RWPE1 (cell line): ENCODE measurements at places on chromosomes 1 and 21.

DNA sequence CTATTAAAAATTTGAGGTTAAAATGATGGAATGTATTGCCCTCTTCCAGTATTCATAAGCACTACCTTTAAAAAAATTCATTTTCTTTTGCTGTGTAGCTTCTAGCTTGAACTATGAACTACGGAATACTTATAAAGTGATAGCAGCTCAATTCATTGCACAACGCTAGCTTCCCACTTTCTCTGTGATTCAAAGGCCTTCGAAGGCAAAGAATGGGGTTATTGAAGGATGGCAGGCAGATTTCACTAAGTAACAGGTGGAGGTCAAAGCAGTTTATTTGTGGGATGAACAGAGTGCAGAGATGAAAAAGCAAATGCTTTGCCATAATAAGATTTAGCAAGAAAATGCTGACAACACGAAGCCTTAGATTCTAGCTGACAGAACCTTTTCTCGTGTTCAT, 290.6 kb downstream of the NFIA start:
- no peak for DNase-seq

DNA sequence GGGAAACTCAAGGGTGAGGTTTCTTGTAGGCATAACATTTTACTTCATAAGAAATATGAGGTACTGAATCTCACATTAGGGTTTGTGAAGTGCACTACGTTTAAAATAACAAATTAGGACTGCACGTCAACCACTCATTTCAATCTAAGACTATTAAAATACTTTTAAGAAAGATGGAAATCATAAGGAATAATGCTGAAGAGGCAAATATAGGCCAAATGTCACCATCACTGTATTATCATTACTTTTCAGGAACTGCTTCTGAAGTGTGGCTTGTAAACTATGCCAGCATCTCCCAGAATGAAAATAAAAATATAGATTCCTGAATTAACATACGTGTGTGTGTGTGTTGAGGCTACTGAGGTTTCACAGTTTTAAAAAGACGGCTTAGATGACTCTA, 56.8 kb downstream of the INTS7 start:
- no peak for DNase-seq

DNA sequence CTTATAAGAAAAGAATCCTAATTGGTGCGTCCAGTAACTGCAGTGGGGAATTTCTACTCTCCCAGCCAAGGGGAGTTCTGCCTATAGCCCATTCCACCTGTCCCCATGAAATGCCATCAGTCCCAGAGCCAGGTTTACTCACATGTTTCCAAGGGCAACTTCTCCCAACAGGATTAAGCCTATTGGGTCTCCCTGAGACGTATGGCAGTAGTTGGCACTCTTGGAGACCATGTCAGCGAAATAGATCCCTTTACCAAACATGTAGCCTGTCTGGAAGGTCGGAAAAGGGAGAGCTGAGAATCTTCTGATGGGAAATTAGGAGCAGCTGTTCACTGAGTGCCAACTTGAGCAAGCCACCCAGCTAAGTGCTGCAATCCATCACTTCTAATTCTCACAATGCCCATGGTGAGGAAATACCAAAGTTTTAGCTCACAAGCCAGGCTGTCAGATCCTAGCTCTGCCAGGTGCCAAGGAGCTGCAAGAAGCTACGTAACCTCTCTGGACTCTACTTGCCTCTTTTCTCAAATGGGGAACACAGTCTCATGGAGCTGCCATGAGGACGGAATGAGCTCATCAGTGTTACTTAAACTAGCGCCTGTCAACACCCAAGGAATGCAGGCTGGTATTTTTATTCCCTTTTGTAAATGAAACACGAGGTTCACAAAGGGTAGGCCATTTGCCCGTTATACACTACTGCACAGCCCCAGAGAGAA, 43.9 kb downstream of the PARP1 start:
- no peak for DNase-seq

DNA sequence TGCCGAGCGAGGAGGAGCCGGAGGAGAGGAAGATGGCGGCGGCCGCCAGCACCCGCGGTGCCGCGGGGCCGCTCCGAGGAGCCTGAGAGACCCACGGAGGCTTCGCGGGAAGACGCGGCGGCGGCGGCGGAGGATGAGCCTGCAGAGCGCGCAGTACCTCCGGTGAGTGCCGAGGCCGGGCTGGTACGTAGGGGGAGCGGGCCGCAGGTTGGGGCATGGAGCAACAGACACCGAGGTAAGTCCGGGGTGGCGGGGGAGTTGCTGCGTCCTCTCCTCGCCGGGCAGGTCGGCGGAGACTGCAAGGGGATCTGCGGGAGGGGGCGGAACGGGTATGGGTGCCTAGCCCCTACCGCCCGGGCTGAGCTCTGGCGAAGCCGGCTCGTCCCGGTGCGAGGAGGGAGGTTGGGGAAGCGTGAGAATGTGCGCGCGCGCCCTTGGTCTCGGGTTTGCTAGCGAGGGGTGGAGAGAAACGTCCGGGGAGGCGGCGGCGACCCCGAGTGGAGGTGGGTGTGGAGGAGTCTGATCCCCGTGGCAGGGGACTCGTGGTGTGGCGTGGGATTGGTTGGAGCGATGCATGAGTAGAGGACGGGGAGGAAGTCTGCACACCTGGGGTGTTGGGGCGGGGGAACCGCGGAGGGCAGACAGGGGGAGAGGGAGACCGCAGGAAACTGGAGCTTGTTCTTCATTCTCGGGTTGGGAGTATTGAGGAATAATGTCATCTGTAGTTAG, at the start of gene SMG7:
TSS of gene SMG7 (plus strand) at position 12 of the 729 bp plus-strand sequence. CDS start at position 134, 122 bp downstream.
- DNase-seq, result peak; percentile 46

DNA sequence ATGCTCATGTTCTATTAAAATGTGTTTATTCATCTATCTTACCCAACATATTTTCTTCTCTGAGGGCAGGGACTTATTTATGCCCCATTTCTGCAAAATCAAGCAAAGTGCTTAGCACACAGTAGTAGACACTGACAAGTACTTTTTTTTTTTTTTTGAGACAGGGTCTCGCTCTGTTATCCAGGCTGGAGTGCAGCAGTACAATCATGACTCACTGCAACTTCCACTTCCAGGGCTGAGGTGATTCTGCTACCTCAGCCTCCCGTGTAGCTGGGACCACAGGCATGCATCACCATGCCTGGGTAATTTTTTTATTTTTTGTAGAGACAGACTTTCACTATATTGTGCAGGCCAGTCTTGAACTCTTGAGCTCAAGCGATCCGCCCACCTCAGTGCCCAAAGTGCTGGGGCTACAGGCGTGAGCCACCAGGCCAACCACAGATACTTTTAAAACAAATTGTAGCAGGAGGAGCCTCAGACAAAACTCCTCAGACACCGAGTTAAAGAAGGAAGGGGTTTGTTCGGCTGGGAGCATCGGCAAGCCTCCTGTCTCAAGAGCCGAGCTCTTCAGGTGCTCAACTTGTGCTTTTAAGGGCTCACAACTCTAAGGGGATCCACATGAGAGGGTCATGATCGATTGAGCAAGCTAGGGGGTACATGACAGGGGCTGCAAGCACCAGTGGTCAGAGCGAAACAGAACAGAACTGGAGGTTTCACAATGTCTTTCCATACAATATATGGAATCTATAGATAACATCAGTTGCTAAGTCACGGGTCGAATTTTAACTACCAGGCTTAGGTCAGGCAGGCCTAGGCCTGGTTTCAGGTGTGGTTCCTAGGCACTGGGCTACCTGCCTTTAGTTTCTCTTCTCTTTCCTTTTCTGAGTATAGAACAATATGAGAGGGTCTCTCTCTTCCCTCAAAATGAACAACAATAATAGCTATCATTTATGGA, 5.7 kb upstream of the TMEM167B start:
- DNase-seq, result no peak

DNA sequence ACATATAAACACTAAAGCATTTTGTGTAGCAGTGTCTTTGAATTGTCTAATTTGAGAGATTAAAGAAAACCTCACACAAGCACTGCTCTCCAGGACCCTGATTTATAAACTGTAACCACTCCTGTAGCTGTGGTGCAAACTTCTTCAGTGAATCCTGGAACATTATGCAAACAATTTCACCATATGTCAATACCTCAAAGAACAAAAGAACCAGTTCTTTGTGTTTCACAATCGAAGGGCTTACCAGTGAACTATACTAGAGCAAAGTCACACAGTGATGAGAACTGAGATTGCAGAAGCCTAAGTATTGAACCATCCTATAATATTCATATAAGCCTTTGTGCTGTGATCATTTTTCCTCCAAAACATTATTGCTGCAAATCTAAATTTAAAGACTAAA, 21.5 kb downstream of the DPH5 start:
- peak; percentile 31 for DNase-seq

DNA sequence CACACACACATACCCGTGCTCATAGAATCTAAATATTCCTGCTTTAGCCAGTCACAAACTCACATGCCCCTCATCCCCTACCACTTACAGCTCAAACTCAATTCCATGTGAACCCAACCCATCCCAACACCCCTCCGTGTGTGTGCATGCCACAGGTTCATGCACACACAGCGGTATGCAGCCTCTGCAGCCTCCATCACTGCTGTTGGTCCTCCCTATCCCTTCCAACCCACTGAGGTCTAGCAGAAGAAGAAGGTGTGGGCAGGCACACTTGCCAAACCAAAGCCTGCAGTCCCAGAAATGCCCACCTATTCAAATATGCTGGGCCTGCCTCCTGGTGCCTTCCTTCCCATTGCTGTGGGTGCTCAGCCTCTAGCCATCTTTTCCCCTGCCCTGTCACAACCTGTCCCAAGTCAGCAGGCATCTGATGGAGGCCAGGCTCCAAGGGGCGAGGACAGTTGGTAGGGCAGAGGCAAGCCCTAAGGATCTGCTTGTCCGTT, 26.2 kb downstream of the SLC2A1 start:
- no peak for DNase-seq

DNA sequence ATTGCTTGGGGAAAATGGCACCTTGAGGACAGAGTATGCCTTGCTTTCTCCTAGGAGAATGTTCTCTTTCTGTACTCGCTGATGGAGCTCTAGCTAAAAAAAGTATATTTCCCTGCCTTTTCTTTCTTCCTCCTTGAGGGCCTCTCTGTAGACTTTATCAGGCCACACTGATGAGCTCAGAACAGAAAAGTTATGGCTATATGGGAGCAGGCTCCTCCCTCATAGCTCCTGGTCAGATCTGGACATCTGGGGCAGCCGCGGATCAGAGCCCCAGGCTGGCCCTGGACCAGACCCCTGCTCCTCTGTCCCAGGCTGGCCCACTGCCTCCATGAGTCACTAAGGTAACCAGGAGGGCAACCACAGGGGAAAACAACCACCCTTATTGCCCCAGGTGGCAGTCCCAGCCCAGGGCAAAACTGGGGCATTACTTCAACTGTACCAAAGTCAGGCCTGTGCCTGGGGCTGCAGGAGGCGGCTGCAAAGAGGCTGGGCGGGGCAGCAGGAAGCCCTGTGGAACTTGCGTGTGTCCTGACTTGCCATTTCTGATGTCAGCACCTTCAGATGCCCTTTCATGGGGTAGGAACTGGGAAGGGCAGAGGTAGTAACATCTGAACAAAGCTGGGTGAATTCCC, 26.3 kb upstream of the ZNF648 start:
- peak; percentile 65 for DNase-seq

GRCh38 chr1:223763881-223764280, 51.5 kb downstream of the CAPN2 start:
- DNase-seq, result no peak

GRCh38 chr1:35717911-35718476, 690 bp downstream of the C1orf216 start:
- peak; percentile 43 for DNase-seq

GRCh38 chr1:210251680-210252490, 19.3 kb downstream of the SERTAD4 start:
- no peak for DNase-seq

DNA sequence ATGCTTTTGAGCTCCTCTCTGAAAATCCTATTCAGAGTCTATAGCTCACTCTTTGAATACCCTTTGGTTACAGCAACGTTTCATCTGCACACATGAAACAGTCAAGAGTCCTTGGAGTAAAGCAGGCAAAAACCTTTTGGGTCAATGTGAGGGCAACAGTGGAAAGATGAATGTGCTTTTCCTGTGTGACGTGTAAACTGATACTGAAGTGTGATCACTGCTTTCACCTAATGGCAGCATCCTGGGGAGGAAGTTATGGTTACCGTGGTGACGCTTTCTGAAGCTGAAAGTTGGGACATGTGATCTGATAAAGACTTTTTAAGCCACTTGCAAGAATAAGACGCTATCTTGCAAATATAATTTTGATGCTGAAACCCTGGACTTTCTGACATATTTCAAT, 160.0 kb downstream of the SEC16B start:
- DNase-seq, result no peak

- DNase-seq, result no peak
Measured at GRCh38 chr1:42924851-42925760, 33.6 kb downstream of the SLC2A1 start.

GRCh38 chr1:240491156-240491555, 120.8 kb downstream of the GREM2 start:
- peak; percentile 15 for DNase-seq

DNA sequence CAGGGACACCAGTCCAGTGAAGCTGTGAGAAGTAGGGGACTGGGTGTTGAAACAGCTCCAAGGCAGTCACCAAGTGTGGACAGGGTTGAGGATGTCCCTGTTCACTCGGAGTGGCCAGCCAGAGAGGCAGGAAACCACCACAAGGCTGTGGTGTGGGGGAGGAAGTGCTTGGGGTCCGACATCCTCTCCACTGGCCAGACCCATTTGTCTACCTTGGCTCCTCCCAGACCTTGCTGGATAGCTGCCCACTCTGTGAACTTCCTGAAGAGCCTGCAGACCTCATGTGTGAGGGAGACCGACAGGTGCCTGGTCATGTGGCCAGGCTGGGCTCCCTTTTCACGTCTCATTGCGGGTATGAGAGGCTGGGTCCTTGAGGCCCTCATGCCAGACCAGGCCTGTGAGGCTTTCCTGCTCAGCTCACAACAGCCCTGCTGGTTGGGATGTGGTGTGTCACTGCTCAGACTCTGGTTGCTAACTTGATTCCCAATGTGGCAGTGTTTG, 21.8 kb downstream of the CYP4B1 start:
- DNase-seq, result no peak

GRCh38 chr1:36160949-36161485, 5.1 kb downstream of the MAP7D1 start:
- peak; percentile 60 for DNase-seq

DNA sequence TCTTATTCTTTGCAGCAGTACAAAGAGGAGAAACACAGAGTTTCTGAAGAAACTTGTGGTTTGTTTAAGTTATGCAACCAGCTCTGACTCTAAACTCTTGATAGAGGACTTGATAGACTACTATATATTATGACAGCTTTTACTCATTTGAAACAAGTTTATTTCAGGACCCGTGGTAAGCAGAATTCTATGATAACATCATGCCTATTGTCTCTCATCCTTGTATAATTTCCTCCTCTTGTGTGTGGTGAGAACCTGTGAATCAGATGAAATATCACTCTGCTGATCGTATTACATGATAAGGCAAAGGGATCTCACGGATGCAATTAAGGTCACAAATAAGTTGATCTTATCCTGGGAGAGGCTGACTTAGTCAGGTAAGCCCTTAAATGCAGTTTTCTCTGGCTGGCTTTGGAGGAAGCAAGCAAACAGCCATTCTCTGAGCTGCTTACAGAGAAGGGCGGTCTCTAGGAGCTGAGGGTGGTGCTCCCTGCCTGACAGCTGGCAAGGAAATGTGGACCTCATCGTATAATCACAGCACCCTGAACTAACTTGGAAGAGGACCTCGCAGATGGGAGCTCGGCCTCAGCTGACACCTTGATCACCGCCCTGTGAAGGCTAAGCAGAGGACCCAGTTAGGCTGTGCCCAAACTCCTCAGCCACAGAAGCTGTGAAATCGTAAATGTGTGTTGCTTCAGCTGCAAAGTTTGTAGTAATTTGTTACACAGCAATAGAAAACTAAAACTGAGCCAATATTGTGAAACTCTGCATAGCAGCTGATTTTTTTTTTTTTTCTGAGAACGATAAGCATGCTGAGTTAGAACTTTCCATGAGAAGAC, 151.1 kb upstream of the DPT start:
- no peak for DNase-seq

GRCh38 chr1:99887890-99888289, 37.7 kb downstream of the AGL start:
- no peak for DNase-seq
